ENCODE measurements at places on chromosomes 1 and 21. TPM values are rescaled to one million over a fixed set of nuclear protein-coding genes. Genes with fewer than 3 reads are reported as not detected.

The ZNF648 gene
- not detected for total RNA-seq

The PADI2 gene
- not detected for total RNA-seq

The ALX3 gene
- not detected for total RNA-seq

The IFT25 gene
- 63.1 TPM for total RNA-seq

The EDN2 gene
- not detected for total RNA-seq

The KRTAP21-2 gene
- not detected for total RNA-seq

The IQCC gene
- 4.3 TPM for total RNA-seq

The C1orf50 gene
- 9.3 TPM for total RNA-seq
